Stimulated activated CD4-positive, alpha-beta T cell treated with anti-CD3 and anti-CD28 coated beads, Interleukin-4, amount 100 ng/mL, for 4 hours (primary cell): ENCODE measurements at places on chromosomes 1 and 21.

- DNase-seq, result peak; percentile 13
These were observed 798 bp downstream of the ZBED6 start for GRCh38 chr1:203796236-203796605.

DNA sequence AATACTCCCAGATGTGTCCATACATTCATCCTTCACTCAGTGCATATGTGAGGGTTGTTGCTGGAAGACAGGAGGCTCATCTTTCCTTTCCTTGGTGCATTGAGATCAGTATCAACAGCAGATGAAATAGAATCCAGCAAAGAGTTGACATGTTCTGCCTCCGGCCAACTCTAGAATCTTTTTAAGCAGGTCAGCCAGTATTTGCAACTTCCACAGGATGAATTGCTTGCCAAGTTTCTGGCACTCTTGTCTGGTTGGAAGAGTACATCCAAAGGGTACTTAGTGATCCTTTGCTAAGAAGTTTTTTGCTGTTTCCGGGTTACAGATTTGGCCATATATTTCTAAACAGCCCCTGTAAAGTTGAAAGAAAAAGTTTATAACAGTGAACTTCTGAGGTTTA is 21.1 kb downstream of the SYNC start:
- no peak for DNase-seq

DNA sequence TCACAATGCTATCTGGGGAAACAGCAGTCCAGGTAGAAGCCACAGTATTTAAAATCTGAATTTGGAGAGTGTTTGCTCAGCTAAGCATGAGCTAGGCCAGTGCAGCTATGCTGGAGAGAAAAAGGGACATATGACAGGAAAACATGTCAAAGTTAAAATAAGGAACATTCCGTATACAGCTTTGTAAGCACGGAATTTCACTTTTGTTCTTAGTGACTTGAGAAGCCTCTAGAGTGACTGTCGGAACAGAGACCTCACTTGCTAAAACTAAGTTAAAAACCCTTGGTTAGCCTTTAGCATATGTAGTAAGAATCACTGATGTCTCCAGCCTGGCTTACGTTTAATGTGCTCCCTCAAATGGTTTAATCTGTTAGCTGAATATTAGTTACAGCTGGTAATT is 661.7 kb downstream of the KCNT2 start:
- DNase-seq, result no peak

DNA sequence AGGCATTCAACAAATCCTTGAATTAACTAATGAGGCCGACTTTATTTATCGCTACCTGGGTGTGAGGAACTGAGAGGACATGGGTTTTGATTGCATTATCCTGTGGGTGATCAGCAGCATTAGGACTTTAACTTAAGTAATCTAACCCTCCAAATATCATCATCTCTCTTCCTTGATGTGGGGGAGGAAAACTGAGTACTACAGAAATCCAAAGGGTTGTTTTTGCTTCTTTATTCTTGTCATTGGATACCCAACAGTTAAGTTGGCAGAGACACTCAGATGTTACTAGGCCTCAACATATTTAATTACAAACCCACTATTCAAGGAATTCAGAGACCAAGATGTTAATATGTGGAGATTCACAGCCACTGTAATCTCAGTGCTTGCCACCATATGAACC is 97.4 kb upstream of the ST6GALNAC5 start:
- no peak for DNase-seq
